ENCODE measurements at places on chromosomes 12 and 14.

GRCh38 chr12:26287671-26288381 lies 92.5 kb downstream of the SSPN start:
- DNase-seq: no peak

DNA sequence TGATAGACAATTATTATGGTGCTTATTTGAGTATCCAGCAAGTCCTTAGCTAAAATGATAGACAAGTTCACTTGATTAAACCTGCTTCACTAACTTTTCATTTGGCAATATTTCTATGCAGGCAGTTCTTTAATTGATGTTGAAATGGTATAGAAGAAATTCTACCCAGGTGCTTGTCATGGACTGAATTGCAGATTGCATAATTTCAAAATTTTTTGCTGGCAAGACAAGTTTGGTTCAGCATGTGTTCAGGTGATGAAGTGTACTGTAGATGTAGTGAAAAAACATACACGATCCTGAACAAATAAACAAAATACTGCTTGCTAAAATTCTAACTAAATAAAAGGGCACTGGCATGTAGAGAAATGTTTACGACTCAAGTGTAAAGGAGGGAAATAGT lies 189.0 kb downstream of the FOXA1 start:
- no peak for DNase-seq

DNA sequence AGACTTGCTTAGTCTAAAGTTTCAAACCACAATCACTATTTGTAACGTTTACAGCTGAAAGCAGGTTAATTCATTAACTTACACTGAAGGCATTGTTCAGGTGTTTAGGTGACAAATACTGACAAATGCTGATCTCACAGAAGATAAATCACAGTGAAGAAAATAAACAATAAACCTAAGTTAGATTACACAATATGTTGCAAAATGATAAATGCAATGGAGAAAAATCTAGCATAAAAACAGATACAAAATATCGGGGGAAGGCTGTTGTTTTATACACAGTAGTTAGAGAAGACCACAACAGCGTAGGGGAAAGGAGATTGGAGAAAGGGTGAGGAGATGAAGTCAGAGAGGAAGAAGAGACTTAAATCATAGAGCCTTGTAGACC lies 3.0 kb downstream of the SCAF11 start:
- no peak for DNase-seq

DNA sequence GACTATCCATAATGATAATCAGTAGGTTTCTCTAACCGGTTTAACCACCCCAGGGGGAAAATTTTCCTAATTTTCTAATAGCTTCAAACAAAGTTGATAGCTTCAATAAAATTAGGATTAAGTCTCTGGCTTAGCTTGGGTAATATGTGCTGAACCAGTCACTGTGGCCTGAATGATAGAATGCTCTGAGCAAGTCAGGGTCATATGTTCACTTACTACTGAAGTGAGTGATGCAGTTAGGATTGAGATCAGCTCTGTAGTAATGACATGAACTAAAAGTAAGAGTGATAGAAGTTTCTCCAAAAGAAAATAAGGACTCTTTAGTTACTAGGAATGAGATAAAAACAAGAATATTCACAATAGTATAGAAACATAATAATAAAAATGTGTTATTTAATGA lies 32.6 kb downstream of the ETNK1 start:
- no peak for DNase-seq

DNA sequence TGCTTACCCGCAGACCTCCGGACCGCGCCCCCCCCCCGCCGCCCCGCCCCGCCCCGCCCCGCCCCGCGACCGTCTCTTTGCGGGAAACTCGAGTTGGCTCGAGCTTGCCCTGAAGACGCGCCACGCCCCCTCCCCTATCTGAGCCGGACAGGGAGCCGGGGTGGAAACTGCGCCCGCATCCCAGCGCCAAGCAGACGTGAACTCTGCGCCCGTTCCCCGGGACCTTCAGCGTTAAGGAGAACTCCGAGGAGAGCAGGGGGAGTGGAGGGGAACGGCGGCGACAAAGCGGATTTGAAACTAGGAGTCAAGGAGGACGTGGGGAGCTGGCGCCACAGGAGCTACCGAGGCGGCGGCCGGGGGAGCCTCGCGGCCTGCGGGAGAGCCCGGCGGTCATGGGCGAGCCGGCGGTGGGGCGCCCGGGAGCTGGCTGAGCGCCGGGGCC lies at the start of gene KCNK13:
TSS of gene KCNK13 (plus strand) at position 310 of the 442 bp plus-strand sequence. CDS start 212 bp downstream, outside the sequence.
- no peak for DNase-seq

DNA sequence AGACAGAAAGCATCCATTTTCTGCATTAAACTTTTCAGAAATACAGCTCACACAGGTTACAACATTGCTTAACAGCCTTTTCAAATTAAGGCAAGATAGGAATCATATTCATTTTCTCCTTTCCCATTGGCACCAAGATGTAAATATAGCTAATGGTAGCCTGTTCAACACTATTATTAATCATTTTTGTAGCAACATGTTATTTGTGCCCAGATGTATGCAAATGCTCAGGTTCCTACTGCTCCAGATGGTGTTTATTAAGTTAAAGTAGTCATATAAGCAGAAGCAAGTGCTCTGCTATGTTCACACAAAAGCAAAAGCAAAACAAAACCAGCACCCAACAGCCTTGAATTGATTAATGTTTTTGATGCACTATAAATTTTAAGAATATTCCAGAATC lies 1110.6 kb downstream of the SLC6A15 start:
- no peak for DNase-seq

DNA sequence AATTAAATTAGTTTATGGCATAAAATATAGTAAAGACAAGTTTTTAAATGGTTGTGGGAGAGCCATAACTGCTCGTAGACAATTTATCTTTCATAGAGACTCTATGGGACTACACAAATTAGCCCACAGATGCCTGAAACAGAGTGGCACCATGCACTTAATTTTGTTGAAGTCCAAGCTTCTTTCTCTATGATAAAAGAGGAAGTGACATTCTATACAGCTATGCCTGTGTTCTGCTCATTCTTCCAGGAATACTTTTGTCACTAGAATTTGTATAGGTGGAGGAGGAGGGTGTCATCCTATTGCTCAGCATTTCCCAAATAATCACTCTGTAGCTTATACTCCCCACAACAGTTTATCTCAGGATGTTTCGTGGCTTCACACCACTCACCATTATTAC lies 43.7 kb upstream of the KICS2 start:
- DNase-seq: no peak
